ENCODE measurements at places on chromosomes 6 and 20.

GRCh38 chr6:45590226-45590625 lies 212.5 kb upstream of the SUPT3H start:
- DNase-seq: no peak

DNA sequence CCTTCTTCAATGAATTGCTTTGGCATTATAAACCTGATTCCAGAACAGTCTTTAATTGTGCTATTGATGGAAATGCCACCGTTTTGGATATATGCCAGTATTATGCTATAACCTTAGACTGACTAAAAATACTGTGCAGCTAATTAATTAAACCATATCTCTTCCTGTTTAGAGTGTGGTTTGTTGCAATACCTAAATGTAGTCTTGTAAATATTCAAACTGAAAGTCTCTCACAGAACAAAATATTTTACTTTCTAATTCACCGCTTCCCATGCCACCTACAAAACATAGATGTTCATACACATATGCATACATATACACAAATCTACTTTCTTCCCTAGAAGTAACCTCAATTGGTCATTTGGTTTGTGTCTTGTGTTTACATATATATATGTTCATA lies 126.6 kb downstream of the SIM1 start:
- DNase-seq: no peak

DNA sequence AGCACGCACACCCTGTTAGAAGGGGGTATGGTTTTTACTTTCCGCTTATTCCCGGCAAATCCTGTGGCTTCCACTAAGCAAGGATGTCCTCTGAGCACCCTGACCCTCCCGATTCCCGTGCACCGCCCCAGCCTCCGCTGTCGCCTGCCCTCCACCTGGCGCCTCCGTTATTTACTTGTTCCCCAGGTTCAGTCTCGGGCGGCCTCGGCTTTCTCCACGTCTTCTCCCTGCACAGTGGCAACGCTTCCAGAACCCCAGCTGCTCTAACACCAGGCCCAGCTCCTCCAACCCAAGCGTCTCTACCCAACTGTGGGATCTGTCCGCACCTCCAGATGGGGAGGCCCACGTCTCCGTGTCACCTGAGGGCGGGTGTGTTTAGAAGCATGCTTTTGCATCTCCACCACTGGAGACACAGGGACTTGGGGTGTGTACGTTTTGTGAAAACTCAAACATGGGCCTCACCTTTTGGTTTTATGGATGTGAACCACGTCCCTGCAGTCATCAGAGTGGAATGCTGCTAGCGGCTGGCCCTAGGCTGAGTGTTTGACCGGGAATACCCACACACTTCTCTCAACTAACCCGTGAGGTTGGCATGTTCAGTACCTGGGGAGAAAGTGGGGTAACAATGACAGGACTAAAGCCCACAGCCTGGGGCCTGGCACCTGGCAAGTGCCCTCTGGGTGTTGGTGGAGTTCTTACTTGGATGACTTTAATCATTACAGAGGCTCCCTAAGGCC lies 79.9 kb downstream of the THBS2 start:
- no peak for DNase-seq

- no peak for DNase-seq
These were observed 4.6 kb upstream of the NKX2-2 start for GRCh38 chr20:21518292-21518991.

DNA sequence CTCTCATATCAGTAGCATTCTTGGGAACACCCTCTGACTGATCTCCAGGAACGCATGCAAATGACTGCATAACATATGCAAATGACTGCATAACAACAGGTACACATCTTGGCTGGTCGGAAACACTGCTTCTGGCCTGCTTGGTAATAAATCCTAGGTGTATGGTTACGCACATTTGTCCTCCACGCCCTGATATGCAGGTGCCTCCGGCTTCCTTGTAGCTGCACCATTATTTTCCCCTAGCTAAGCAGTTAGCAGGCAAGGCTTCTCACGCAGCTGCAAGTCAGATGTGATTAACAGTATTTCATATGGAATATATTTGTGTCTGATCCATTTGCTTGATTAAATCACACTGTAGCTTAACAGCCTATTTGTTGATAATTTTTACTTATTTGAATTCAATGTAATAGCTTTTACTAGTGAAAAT lies 5.9 kb downstream of the RPS6KA2 start:
- DNase-seq: no peak

DNA sequence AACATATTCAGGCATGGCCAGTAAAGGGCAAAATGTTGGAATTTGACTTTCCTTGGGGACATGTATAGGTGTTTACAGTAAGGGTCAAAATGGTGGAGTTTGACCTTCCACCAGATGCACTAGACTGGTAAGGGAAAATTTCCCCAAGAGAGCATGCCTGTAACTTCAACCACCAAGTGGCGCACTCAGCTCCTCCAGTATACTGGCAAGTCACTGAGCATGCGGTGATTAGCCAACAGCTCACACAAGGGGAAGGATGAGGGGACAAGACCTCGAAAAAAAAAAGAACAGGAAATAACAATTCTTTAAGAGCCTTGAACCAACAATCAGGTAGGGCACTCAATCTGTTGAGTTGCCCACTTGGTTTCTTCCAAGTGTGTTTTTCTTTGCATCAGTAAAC lies 140.9 kb downstream of the EYS start:
- DNase-seq: peak; percentile 44

DNA sequence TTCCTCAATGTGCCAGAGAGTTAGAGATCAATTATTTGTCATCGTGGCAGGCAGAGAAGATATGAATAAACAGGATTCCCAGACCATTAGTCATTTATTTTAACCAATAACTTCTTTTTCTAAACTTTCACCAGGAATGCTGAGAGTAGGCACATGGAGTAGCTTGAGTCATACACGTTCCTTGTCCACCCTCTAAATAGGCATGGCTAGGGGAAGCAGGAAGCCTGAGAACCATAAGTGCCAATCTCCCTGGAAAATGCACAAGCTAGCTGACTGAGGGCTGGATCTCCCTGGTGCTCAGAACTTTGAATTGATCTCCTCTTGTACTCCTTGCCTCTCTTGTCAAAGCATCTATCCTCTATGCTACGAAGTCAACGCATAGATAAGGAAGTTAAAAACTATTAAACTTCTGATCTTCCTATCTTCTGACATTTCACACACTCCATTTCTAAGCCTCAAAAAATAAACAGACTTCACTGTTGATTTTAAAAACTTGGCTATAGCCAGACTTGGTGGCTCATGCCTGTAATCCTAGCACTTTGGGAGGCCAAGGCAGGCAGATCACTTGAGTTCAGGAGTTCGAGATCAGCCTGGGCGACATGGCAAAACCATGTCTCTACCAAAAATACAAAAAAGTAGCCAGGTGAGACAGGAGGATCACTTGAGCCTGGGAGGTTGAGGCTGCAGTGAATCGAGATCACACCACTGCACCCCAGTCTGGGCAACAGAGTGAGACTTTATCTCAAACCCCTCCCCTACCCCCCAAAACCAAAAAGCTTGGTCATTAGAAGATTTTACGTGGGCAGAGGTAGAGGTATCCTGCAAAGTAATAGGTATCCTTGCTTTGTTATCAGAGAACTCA lies 11.8 kb downstream of the ADTRP start:
- DNase-seq: no peak

GRCh38 chr6:49551078-49551865 lies 804 bp downstream of the C6orf141 start:
- DNase-seq: peak; percentile 82

GRCh38 chr6:46015119-46015968 lies at the start of gene CLIC5:
Gene CLIC5 (minus strand): TSS chr6:46015860. CDS start chr6:46015542, 318 bp downstream.
- DNase-seq: peak; percentile 17

GRCh38 chr6:21707524-21708319 lies 114.2 kb downstream of the SOX4 start:
- DNase-seq: no peak

DNA sequence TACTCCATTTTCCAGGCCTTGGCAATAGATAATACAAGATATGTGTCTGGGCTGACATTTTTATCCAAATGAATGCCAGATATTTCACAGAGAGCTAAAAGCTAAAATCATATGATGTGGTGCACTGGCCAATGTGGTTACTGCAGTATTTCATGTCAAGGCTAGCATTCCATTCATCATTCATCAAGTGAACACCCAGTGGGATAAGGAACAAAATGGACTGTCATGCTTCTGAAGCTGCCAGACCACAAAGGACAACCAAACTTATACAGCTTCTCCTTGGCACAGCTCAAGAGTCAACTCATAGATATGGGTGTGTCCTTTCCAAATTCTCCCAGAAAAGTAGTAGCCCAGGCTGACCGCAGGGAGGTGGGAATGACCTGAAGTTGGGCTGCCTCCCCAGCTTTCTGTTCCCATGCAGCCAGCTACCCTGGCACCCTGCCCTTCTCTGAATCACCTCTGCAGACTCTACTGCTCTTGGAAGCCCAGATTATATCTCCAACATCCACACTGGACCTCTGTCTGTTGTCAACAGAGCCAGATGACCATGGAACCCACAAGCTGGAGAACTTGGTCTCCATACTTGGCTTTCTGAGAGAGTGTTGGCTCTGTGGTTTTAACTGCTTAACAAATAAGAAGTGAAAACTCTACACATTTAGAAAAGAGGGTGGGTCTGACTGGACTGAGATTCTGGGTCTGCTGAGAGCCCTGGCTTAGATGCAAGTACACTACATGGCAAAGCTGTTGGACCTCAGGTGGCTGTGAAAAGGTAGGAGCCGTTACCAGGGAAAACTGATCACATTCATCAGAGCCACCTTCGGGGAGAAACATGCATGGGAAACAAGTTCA lies 122.8 kb downstream of the ALDH8A1 start:
- no peak for DNase-seq

- no peak for DNase-seq
These were observed 50.7 kb upstream of the BHLHE23 start for GRCh38 chr20:63057171-63058117.

- DNase-seq: peak; percentile 90
These were observed 33.1 kb downstream of the FGD2 start for GRCh38 chr6:37038292-37039198.

- DNase-seq: no peak
These were observed 67.3 kb upstream of the ADTRP start for GRCh38 chr6:11845664-11846577.

DNA sequence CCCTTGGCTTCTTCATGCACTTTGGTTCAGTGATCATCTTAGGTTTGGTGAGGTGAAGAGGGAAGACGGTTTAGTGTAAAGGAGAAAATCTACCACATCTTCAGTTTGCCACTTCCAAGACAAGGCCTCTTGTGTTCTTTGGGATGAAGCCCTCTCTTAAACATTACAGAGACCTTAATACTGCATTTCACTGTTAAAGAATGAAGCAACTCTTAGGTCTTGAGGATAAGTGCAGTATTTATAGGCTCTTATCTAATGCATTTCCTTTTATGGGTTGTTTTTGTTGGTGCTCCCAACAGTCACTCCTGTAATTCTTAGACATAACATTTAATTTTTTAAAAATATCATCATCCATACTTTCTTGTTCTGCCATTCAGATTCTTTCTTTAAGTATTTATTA lies 139.9 kb upstream of the LAMP5 start:
- DNase-seq: no peak

GRCh38 chr6:20211941-20212391 lies 303 bp downstream of the MBOAT1 start:
- peak; percentile 84 for DNase-seq

DNA sequence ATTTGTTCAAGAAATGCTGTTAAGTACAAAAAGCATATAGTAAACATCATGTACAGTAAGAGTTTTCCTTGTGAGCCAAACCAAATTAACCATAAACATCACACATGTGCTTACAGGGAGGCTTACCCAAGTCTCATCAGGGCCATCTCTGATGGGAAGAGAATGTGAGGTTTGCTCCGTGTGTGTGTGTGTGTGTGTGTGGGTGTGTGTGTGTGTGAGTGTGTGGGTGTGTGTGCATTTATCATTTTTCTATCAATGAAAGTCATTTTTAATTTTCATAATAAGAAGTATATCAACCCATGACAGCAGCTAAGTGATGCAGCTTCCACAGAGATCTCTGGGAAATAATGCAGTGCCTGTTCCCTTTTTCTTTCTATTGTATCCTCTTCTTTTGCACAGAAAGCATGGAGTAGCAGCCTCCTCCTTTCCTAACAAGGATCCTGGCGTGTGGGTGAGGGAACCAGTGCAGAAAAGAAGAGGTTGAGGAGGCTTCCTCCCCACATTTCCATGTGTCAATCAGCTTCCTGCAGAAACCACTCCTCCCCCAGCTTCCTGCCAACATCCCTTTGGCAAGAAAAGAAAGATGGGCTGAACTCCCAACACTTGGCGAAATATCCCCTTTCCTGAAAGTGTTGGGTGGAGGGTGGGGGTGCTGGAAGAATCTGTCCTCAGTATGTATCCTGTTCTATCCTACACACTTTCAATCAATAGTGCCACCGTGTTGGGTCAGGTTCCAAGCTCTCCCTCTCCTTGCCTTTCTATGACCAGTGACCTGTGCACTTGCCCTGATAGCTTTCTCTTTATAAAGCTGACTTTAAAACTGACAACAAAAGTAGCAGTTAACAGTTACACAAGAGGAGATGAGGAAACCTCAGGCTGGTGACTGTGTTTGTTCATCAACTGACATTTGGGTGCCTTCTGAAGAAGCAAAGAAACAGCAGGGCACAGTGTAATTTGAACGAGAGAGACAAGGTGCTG lies 251.8 kb upstream of the CITED2 start:
- peak; percentile 77 for DNase-seq

DNA sequence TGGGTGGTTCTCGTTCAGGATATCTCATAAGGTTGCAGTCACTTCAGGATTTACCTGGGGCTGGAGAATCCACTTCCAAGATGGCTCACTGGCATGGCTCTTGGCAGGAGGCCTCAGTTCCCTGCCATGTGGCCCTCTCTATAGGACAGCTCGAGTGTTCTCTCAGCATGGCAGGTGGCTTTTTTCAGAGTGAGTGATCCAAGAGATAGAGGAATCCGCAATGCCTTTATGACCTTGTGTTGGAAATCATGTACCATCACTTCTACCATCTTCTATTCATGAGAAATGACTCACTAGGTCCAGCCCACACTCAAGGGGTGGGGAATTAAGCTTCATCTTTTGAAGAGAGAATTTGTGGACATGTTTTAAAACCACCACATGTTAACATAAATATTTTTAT lies 37.8 kb downstream of the PPP1R16B start:
- DNase-seq: peak; percentile 23

DNA sequence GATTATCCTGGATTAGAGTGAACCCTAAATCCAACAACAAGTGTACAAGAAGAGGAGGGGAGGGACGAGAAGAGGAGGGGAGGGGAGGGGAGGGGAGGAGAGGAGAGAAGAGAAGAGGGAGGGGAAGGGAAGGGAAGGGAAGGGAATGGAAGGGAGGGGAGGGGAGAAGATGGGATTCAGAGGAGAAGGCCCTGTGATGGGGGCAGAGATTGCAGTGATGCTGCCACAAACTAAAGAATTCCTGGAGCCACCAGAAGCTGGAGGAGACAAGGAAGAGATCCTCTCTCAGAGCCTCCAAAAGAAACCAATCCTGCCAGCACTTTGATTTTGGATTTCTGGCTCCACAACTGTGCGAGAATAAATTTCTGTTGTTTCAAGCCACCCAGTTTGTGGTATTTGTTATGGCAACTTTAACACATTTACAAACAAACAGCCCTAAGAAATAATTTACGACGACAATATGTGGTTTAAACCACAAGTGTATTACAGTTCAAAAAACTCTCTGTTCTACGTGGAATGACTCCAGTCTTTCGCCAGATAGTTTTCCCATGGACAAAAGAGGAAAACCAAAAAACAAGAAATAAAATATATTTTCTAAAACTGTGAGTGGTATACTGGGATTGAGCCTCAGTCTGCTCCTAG lies 235.4 kb downstream of the HDGFL1 start:
- no peak for DNase-seq

All from OCI-M1 (cell line).